ENCODE measurements at places on chromosomes 4 and X.

GRCh38 chr4:186037692-186038658, 31.0 kb upstream of the TLR3 start:
- DNase-seq = no peak

DNA sequence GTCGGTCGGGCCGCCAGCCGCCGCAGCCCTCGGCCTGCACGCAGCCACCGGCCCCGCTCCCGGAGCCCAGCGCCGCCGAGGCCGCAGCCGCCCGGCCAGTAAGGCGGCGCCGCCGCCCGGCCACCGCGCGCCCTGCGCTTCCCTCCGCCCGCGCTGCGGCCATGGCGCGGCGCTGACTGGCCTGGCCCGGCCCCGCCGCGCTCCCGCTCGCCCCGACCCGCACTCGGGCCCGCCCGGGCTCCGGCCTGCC, 213 bp downstream of the NFKB1 start:
- DNase-seq = no peak

- no peak for DNase-seq
Measured at GRCh38 chr4:90425893-90426292, 298.7 kb downstream of the CCSER1 start.

- no peak for DNase-seq
Measured at GRCh38 chr4:31175242-31175910, 455.2 kb downstream of the PCDH7 start.

DNA sequence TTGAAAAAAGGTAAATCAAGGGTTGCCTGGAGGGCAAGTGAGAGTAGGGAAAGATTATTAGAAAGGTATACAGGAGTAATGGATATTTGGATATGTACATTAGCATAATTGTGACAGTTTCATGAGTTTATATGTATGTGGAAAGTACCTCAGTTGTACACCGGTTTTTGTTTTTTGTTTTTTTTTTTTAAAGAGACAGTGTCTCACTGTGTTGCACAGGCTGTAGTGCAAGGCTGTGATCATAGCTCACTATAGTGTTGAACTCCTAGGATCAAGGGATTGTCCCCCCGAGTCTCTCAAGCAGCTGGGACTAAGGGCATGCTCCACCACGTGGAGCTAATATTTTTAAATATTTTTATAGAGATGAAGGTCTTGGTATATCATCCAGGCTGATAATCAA, 15.3 kb upstream of the HPGD start:
- DNase-seq = no peak

GRCh38 chrX:9605484-9605883, 140.6 kb downstream of the TBL1X start:
- DNase-seq = no peak

DNA sequence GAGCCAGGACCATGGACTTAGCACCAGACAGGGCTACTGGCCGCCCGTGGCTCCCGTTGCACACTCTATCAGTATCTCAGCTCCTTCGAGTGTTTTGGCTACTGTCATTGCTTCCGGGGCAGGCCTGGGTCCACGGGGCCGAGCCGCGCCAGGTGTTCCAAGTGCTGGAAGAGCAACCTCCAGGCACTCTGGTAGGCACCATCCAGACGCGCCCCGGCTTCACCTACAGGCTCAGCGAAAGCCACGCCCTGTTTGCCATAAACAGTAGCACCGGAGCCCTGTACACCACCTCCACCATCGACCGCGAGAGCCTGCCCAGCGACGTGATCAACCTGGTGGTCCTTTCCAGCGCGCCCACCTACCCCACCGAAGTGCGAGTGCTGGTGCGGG, 1.6 kb downstream of the FAT4 start:
- no peak for DNase-seq

GRCh38 chr4:94453391-94453963, 1.7 kb downstream of the PDLIM5 start:
- DNase-seq = no peak

- DNase-seq = no peak
Measured at GRCh38 chr4:59608466-59608865, 1591.7 kb upstream of the ADGRL3 start.

- no peak for DNase-seq
Measured at GRCh38 chr4:147566762-147567161, 50.4 kb upstream of the TMEM184C start.

- no peak for DNase-seq
Measured at GRCh38 chrX:84123585-84123984, 64.4 kb downstream of the RPS6KA6 start.

DNA sequence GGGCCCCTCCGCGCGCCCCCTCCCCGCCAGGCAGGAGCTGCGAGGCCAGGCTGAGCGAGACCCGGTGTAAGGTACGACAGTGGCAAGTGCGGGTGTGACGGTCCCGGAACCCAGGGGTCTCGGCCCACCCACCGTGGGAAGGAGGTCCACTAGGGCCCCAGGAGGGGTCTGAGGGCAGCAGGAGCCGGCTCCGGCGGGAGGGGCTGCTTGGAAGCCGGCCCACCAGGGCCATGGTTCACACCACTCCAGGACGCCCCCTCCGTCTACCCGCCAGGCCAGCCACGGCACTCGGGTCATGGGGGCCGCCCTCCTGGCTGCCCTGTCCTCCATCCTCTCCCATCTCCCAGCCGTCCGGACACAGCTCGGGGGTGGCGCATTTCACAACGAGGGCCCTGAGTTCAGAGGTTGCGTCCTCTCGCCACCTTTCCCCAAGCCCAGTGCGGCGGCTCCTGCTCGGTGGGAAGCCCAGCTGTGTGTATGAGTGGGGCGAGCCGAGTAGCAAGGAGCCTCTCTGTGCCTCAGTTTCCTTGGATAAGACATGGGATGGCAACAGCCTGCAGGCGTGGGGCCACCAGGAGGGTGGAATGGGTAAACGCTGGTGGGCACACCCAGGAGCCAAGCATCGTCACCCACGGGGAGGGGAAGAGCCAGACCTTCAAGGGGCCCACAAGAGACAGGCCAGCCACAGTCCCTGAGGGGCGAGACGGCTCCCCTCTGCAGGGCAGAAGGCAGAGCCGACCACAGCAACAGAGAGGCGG, 81.3 kb downstream of the FAM53A start:
- DNase-seq = no peak

GRCh38 chrX:20988118-20988517, 386.1 kb upstream of the CNKSR2 start:
- no peak for DNase-seq

DNA sequence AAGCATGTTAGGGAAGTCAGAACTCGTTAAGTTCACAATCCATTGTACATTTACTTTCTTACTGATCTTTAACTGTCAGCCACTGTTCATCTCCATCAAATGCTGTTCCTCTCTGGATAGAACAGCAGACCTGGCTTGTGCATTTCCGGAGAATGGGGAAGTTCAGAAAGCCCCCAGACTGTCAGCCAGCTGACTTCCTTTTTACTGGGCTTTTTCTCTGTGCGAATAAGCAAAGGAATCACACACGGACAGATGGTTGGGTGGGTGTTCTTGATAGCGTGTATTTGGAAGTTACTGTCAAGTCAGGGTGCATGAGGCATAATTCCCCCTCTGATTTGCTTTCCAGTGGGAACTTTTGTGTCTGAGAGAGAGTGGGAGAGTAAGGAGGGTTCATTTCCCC, 56.8 kb downstream of the TSPAN7 start:
- DNase-seq = no peak

- no peak for DNase-seq
Measured at GRCh38 chrX:72021975-72022374, 109.7 kb downstream of the RTL5 start.

- DNase-seq = no peak
Measured at GRCh38 chrX:21678048-21678612, 20.0 kb upstream of the KLHL34 start.

DNA sequence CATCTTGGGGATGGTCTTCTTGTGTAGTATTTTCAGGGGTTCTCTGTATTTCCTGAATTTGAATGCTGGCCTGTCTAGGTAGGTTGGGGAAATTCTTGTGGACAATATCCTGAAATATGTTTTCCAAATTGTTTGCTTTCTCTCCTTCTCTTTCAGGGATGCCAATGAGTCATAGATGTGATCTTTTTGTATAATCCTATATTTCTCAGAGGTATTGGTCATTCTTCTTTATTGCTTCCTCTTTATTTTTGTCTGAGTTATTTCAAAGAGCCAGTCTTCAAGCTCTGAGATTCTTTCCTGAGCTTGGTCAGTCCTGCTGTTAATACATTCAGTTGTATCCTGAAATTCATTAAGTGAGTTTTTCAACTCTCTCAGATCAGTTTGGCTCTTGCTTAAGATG, 73.1 kb downstream of the MAMLD1 start:
- no peak for DNase-seq

GRCh38 chr4:134505511-134505910, 303.9 kb upstream of the PABPC4L start:
- no peak for DNase-seq

DNA sequence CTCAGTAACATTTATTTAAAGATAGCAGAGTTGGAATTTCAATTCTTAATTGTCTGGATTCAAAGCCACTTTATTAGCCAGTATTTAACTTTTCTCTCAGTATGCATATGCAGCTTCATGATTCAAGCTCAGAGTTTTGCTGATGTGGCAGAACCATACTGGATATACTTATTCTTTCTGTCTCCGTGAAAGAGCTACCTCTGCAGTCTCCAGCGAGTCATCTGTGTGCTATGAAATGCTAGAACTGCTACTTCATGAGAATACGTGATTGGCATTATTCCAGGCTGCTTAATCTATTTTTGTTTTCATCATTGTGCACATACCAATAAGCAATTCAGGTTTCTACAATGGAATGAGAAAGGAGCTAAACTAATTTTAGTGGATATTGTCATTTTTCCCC, 743.7 kb downstream of the C4orf33 start:
- DNase-seq = no peak

DNA sequence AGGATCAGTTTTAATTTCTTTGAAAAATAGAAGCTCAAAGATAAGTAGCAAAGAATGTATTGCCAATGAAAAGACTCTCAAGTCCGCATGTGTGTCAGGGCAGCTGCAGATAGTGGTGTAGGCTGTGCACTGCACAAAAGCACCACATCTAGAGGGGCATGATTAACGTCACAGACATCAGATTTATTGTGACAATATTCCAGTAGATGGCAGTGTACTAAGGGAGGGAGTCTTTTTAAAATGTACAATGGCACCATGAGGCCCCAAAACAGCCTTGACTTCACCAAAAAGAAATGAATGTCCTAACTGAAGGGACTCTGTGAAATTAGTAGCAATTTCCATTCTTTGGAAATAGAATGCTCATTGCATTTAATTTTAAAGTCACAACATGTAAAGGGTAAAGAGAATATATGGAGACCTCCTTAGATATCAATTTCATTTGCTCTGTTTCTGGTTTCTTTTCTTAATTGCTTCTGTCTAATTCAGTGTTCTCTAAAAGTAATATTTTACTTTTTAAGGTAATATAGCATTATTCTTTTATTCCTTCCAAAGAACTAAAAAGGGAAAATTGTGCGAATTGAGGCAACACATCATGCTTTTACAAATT, 98.4 kb downstream of the ZNF827 start:
- DNase-seq = no peak

DNA sequence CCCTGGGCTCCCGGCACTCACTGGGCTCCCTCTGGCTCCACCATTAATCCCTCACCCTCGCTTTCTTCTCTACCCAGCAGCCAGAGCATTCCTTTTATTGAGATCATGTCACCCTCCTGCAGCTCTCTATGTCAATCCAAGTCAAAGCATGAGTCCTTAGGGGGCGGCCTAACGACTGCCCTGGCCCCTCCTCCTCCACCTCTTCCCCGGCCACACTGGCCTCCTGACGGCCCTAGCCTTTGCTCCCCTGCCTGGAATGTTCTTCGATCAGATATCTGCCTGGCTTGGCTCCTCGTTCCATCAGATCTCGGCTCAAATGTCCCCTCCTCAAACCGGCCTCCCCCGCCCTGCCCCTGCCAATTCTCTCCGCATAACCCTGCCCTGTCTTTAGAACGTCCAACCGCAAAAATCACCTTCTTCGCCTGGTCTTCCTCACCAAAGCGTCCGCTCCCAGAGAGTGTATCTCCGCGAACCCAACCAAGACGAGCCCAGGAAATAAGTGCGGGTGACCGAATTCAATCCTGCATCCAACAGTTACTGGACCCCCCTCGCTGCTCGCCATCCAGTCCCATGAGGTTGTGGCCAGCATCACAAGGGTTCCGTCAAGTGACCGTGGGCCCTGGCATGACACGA, 722 bp upstream of the PNCK start:
- DNase-seq = no peak

DNA sequence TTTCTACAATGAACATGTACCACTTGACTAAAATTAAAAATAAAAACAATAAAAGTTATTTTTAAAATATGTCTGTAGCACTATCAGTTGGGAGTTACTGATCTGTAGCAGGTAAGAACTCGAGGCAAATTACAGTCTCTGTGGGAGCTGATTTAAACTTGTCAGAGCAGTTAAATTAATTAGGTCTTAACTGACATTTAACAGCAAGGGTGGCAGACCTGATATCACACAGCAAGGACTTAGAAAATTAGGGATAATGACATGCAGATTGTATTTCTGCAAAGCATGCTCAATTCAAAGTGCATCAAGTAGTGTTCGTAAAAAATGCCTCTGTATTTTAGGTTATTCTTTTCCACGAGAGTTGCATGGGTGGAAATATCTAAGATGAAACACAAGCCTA, 208.9 kb downstream of the SPATA18 start:
- no peak for DNase-seq

DNA sequence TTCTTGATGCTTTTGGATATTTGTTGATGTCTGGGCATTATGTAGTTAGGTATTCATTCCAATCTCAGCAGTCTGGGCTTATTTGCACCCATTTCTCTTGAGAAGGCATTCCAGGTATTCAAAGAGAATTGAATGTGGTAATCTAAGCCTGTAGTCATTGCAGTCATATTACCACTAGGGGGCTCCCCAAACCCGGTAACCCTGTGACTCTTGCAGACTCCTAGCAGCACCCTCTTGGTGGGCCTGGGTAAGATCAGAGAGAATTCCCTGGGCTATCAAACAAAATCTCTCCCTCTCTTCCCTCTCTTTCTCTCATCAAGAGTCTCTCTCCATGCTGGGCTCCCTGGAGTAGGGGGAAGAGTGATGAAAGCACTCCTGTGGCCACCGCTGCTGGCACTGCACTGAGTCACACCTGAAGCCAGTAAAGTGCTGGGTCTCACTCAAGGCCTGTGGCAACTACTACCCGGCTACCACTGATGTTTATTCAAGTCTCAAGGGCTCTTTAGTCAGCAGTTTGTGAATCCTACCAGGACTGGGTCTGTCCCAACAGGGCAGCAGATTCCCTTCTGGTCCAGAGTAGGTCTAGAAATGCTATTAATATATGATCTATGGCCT, 187.7 kb upstream of the NUDT10 start:
- DNase-seq = no peak

- no peak for DNase-seq
Measured at GRCh38 chrX:38175139-38175538, 45.5 kb downstream of the SRPX start.

DNA sequence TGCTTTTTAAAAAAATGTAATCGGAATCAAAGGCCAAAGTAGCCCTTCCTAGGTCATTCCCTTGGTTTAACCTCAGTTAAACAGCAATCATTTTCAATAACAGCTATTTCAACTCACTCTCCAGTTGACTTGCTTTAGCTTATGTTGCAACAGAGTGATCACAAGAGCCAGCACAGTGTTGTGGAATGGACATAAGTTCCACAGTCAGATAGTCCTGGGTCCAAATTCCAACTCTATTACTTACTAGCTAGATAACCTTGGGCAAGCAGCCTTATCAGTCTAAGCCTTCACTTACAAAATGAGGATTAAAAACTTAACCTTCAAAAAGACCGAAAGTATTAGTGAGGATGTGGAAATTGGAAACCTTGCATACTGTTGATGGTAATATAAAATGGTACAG, 9.2 kb upstream of the GPC3 start:
- DNase-seq = no peak

- DNase-seq = no peak
Measured at GRCh38 chr4:119209077-119209476, 3.4 kb upstream of the USP53 start.
